Stimulated activated CD4-positive, alpha-beta T cell treated with anti-CD3 and anti-CD28 coated beads, Interleukin-4, amount 100 ng/mL, for 48 hours (primary cell): ENCODE measurements at places on chromosomes 7 and 10.

- DNase-seq, result no peak
These were observed 15.0 kb downstream of the MTERF1 start for GRCh38 chr7:91865511-91865910.

- peak; percentile 55 for DNase-seq
These were observed 37.7 kb upstream of the IKZF1 start for GRCh38 chr7:50266635-50267386.

- DNase-seq, result no peak
These were observed 22.1 kb downstream of the HNRNPA2B1 start for GRCh38 chr7:26178272-26178960.

DNA sequence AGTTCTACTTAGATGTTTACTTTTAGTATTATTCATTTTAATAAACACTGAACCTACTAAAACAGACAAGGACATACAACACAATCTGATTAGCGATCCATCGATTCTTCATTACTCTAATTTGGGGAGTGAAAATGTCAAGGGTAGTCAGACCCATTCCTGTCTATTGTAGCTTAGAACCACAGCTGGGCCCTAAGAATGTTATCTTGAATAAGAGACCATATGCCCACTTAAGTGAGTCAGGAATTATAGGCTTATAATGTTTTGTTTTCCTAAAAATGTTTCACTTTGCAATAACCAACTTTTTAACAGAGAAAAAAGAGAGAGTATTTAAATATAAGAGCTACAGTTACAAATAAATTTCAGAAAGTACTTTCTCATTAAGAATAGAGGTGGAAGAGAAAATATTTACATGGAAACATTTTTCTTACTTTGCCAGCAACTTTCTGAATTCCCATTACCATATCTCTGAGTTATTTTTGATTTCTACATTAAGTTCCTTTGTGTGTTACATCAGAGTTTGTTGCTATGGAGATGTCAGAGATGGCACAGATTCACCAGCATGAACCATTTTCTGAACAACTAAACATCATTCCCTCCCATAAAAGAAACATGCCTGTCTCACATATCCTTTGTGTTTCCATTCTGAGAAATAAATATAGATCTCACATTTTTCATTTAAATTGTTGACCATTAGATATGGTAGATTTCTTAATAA, 75.4 kb upstream of the SLC13A1 start:
- no peak for DNase-seq

DNA sequence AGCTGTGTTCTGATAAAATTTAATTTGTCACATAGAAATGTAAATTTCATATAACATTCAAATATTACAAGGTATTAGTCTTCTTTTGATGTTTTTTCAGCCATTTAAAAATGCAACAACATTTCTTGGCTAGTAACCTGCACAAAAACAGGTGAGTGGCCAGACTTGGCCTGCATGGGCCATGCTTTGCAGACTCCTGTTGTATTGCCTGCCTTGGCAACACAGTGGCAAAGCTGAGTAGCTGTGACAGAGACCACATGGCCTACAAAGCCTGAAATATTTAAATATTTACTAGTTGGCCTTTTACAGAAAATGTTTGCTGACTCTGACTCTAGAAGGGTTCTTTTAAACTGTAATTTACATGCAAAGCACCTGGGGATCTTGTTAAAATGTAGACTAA, 13.5 kb upstream of the TBX20 start:
- no peak for DNase-seq

GRCh38 chr10:73650537-73651331, 5.1 kb downstream of the SYNPO2L start:
- DNase-seq, result no peak

GRCh38 chr10:84581976-84582375, 253.6 kb downstream of the CCSER2 start:
- DNase-seq, result no peak

- DNase-seq, result no peak
These were observed 42.0 kb downstream of the CCDC6 start for GRCh38 chr10:59864141-59864962.

DNA sequence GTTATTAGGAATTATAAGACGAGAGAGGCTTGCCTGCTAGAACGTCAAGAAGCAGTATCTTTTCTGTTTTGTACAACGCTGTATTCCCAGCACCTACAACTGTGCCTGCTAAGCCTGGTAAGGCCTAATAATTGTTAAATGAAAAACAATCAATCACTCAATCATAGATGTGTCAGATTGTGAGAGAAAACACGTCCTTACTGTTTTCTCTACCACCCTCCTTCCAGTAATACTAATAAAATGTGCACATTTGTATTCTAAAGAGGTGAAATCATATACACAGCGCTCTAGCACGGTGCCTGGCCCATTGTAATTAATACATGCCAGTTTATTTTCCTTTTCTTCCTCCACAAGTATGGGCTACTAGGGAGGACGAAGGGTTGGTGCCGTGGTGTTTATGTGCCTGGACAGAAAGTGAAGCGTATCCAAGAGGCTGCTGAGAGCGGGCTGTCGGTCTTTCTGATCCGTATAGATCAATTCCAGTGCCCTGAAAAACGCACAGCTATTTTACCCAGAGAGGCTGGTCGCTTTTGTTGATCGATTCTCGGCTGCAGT, 1.5 kb upstream of the AUTS2 start:
- no peak for DNase-seq
